Type B pancreatic cell (in vitro differentiated cells): ENCODE measurements at places on chromosomes 4 and X. TPM values are rescaled to one million over a fixed set of nuclear protein-coding genes. Genes with fewer than 3 reads are reported as not detected.

DNA sequence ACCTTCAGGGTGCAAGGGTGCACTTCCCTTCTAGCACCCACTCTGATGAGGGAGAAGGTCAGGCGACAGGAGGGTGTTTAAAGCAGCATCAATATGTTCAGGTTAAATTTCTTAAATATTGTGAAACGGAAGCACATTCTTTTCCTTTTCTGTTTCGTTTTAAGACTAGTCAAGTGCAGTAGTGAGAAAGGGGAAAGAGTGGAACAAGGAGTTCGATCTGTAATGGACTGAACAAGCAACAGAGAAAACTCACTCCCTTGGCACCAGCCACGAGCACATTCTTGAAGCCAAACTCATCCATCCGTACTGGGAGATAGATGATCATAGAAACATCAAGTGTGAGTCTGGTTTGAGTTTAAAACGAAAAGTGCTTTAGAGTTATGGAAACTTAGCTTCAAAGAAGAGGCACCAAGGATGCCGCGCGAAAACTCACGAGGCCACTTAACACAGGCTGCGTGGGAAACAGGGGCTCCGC is 815 bp downstream of the FAM53A start:
- peaks cover 16% of the 10 kb centered on the region for H3K4me1 ChIP-seq
- peaks cover 15% of the 10 kb centered on the region for H3K27me3 ChIP-seq
- DNase-seq: no peak
- peak overlapping the region; percentile 85 for H3K27ac ChIP-seq
- peak overlapping the region; percentile 90 for H3K4me3 ChIP-seq

GRCh38 chrX:101429934-101430333 is 21.9 kb downstream of the HNRNPH2 start:
- H3K36me3 ChIP-seq: peaks cover 22% of the 10 kb centered on the region
- no peaks in the 10 kb centered on the region for H3K4me1 ChIP-seq
- no peak overlapping the region for H3K27ac ChIP-seq
- no peaks in the 10 kb centered on the region for H3K27me3 ChIP-seq
- no peak for DNase-seq
- H3K4me3 ChIP-seq: no peak overlapping the region

DNA sequence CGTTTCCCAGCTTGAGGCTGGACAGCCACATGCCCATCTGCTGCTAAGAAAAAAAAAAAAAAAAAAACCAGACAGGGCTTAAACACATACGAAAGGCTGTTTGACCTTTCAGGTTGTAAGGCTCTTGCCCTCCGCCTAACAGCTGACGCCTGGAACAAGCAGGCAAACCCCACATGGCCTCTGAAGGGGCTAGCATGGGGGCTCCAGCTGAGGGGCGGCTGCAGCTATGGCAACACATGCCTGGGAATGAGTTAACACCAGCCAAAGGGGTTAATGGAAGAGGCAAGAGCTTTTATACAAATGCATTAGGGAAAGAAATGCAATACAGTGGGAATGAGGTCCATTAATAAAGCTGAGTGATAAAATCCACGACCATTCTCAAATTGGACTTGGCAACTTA is 183.6 kb downstream of the ENOX2 start:
- no peaks in the 10 kb centered on the region for H3K27me3 ChIP-seq
- no peaks in the 10 kb centered on the region for H3K36me3 ChIP-seq
- DNase-seq: no peak
- no peak overlapping the region for H3K4me3 ChIP-seq
- no peak overlapping the region for H3K27ac ChIP-seq

DNA sequence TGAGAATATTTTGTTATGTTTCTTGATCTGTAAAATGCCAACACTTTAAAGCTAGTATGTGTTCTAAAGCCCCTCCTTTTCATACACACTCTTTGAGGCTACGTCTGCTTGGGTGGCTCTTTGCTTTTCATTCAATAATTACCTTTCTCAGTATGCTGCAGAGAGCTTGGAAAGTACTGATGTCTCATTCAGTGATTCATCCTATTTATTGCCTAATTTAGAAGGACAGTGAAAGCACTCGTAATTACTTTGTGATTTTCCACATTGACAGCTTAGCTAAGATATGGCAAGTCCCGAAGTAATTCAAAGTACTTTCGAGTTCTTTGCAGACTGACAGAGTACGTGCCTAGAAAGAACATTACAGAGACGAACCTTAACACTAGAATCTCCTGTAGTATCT is 57.2 kb downstream of the BMP15 start:
- H3K36me3 ChIP-seq: no peaks in the 10 kb centered on the region
- H3K27ac ChIP-seq: no peak overlapping the region
- no peak overlapping the region for H3K4me3 ChIP-seq
- no peak for DNase-seq

- H3K4me3 ChIP-seq: no peak overlapping the region
- no peak overlapping the region for H3K27ac ChIP-seq
- peaks cover 5% of the 10 kb centered on the region for H3K4me1 ChIP-seq
- no peaks in the 10 kb centered on the region for H3K27me3 ChIP-seq
- DNase-seq: no peak
These were observed 33.3 kb upstream of the VCX2 start for GRCh38 chrX:8204169-8204935.

The TREX2 gene
- 0.72 and 1.3 TPM in 2 replicates for total RNA-seq

GRCh38 chr4:148955564-148956297 is 513.5 kb upstream of the NR3C2 start:
- H3K27me3 ChIP-seq: no peaks in the 10 kb centered on the region
- no peak for DNase-seq
- no peak overlapping the region for H3K27ac ChIP-seq
- no peaks in the 10 kb centered on the region for H3K4me1 ChIP-seq

- no peaks in the 10 kb centered on the region for H3K36me3 ChIP-seq
- H3K4me1 ChIP-seq: no peaks in the 10 kb centered on the region
- H3K27ac ChIP-seq: no peak overlapping the region
- no peak for DNase-seq
- H3K4me3 ChIP-seq: no peak overlapping the region
These were observed 28.6 kb downstream of the DAPP1 start for GRCh38 chr4:99845179-99845578.

The ABRAXAS1 gene
- 15.7 and 22.8 TPM in 2 replicates for total RNA-seq

DNA sequence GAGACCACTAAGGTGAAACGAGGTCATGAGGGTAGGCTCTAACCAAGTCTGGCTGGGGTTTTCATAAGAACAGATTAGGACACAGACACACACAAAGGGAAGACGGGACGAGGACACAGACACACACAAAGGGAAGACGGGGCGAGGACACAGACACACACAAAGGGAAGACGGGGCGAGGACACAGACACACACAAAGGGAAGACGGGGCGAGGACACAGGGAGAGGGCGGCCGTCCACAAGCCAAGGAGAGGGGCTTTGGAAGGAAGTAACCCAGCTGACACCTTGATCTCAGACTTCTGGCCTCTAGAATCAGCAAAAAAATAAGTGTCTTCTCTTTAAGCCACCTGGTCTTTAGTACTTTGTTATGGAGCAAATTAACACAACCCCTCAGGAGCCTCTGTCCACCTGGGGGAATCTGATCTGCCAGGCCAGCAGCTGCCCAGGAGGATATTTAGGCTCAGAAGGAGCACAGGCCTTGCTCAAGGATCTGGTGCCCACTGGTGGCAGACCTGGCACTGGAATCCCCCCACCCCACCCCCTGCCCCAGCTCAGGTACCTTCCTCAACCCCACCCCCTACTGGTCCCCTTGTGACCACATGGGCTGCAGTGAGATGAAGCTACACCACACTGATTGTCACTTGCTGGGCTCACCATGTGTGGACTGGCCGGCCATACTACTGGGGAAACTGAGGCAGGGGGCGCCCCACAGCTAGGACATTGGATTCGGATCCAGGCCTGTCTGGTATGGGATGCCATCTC is 2.8 kb downstream of the ABLIM2 start:
- no peaks in the 10 kb centered on the region for H3K36me3 ChIP-seq
- no peak for DNase-seq
- H3K27me3 ChIP-seq: peaks cover 62% of the 10 kb centered on the region
- no peak overlapping the region for H3K27ac ChIP-seq
- H3K4me3 ChIP-seq: peak overlapping the region; percentile 25
- H3K4me1 ChIP-seq: peaks cover 15% of the 10 kb centered on the region

The NXF3 gene
- 0.19 and 0.27 TPM in 2 replicates for total RNA-seq

- no peaks in the 10 kb centered on the region for H3K27me3 ChIP-seq
- no peak overlapping the region for H3K4me3 ChIP-seq
- DNase-seq: no peak
- no peaks in the 10 kb centered on the region for H3K4me1 ChIP-seq
These were observed 168.1 kb downstream of the VSIG4 start for GRCh38 chrX:65871671-65872311.

DNA sequence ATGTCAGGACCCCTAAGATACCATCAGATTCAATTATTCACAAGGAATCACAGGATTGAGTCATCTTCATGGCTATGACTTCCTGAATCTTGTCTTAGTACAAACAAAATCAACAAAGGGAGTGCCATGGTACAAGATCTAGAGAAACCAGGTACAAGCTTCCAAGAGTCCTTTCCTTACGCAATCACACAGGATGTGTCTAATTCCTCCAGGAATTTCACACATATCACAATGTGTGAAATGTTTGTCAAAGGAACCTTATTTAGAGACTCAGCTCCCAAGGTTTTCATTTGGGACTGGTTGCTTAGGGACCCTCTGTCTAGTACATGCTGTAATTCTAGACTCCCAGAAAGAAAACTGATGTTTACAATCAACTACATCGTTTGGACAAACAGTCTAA is 83.0 kb downstream of the MAB21L2 start:
- peaks cover 7% of the 10 kb centered on the region for H3K36me3 ChIP-seq
- H3K27ac ChIP-seq: no peak overlapping the region
- DNase-seq: no peak
- H3K27me3 ChIP-seq: no peaks in the 10 kb centered on the region
- H3K4me1 ChIP-seq: no peaks in the 10 kb centered on the region
- no peak overlapping the region for H3K4me3 ChIP-seq

DNA sequence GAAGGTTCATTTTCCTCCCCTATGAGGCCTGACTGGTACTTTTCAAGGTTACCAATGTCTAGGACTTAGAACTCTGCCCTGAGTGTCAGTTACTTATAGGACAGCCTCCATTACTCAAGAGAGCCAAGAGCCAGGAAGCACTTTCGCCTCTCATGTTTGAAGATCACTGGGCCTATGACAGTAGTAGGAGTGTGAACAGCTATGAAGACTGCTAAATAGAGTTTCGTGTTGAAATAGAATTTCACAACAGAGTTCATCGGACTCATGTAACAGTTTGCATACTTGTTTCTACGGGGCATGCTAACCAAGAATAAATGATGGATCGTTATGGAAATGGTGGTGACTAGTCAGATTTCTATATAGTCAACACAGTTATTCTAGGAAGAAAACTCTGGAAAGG is 97.8 kb upstream of the GPC4 start:
- no peak for DNase-seq
- no peak overlapping the region for H3K27ac ChIP-seq
- no peaks in the 10 kb centered on the region for H3K36me3 ChIP-seq

DNA sequence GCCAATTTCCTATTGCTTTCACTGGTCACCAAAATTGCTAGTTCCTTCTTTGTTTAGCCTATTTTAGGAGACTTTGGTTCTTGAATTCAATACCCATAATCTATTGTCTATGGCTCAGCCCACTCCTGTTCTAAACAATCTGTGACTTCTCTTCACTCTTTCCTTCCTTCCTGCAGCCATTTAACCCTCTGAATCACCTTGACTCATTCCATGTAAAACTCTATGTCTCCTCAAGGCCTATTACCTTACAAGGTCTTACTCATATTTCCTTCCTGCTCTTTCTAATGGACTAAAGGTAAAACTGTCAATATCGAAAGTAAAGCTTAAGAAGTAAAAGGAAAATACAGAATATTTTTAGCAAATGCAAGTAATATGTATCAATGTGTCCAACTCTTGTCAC is 301.6 kb downstream of the ARHGAP24 start:
- H3K36me3 ChIP-seq: no peaks in the 10 kb centered on the region
- H3K4me1 ChIP-seq: peaks cover 28% of the 10 kb centered on the region
- no peak overlapping the region for H3K27ac ChIP-seq
- no peak for DNase-seq
- no peak overlapping the region for H3K4me3 ChIP-seq

GRCh38 chr4:4893721-4894120 is 34.3 kb downstream of the MSX1 start:
- H3K4me3 ChIP-seq: no peak overlapping the region
- H3K27ac ChIP-seq: no peak overlapping the region
- H3K4me1 ChIP-seq: peaks cover 9% of the 10 kb centered on the region
- no peak for DNase-seq

The DDIT4L gene
- total RNA-seq: 5.7 and 6.7 TPM in 2 replicates

DNA sequence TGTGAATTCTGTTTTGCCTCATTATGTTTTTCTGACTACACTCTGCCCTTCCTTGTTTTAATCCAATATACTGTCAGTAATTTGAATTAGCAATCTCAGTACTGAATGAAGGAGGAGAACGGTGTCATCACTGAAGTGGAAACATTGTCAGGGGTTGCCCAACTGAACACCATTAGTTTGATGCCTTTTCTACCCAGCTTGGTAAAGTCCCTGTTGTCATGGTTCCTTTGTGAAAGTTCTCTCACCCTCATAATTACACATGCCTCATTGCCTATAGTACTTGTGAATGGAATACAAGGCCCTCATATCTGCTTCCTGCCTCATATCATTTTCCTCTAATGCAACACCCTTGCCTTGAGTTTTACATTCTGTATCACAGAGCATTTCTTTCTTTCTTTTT is 76.9 kb downstream of the RRAGB start:
- H3K27ac ChIP-seq: no peak overlapping the region
- H3K4me1 ChIP-seq: no peaks in the 10 kb centered on the region
- no peak for DNase-seq
- H3K27me3 ChIP-seq: no peaks in the 10 kb centered on the region
- H3K36me3 ChIP-seq: no peaks in the 10 kb centered on the region

DNA sequence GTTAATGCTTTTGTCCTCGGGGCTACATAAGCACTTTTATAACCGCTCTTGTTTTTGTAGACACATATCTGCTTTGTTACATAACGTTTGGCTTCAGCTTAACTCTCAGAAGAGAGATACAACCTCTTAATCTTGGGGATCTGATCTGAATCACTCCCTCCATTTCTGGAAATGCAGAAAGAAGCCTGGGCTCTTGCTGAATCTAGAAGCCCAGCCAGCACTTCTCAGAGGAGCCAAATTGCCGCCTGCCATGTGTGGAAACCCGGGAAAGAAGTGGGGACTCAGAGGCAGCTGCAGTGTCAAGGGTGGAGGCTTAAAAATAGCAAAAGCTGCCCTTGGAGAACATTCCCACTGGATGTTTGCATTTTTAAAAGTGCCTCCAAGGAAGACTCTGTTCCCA is 69.3 kb upstream of the LDB2 start:
- H3K36me3 ChIP-seq: no peaks in the 10 kb centered on the region
- no peak overlapping the region for H3K27ac ChIP-seq
- no peak for DNase-seq
- no peak overlapping the region for H3K4me3 ChIP-seq

DNA sequence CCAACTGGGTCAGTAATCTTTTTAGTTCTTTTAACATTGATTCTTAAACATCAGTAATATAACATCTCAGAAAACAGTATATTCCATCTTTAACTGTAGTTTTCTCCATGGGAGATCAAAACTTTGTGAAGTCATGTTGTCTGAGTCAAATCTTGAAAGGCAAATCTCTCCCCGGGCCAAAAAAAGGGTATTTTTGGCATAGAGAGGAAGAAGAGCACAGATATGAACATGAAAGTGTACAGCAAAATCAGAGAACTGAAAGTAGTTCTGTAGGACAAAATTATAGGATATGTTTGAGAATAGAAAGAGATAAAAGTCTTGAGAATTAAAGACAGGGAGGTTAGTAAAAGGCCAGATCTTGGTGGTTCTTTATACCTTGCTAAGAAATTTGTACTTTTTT is 176.4 kb upstream of the GYPA start:
- no peak for DNase-seq
- no peaks in the 10 kb centered on the region for H3K27me3 ChIP-seq
- no peak overlapping the region for H3K4me3 ChIP-seq
- peaks cover 5% of the 10 kb centered on the region for H3K36me3 ChIP-seq

GRCh38 chr4:88659055-88659889 is 38.4 kb downstream of the NAP1L5 start:
- H3K27me3 ChIP-seq: no peaks in the 10 kb centered on the region
- peaks cover 13% of the 10 kb centered on the region for H3K36me3 ChIP-seq
- no peak overlapping the region for H3K4me3 ChIP-seq
- no peak for DNase-seq

The INPP4B gene
- 4.8 and 9.0 TPM in 2 replicates for total RNA-seq
